ENCODE measurements at places on chromosomes 1 and 21.

DNA sequence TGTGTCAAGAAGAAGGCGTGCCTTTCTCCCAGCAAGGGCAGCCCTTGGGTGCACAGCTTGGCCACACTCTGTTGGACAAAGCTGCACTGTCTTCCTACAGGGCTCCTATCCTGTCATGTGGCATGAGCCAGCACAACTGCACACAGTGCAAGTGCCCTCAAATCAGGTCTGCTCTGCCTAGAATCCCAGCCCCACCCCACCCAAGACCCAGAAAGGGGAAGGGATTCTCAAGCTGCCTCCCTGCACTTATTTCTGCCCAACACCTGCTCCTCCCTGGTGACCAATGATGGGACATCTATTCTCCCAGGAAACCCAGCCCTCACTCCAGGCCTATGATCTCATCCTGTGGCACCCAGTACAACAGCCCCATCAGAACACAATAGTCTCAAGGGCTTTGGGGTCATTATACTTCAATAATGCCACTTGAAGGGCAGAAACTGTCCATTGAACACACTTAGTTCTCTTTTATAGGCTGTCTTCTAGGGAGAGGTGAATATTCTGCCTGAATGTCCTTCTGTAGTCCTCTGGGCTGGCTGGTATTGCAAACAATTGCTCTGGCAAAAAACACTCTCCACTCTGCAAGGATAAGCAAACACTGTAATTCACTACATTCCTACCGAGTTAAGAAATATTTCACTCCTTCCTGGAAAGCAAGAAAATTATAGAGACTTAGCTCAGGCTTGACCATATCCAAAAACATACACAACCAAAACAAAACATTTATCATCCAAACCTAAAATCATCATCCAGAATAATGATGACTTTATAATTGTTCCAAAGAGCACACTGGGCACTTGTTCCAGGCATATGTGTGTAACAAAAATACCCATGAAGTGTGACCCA, 43.1 kb upstream of the IGSF3 start:
- no peak for DNase-seq

- no peak for DNase-seq
Measured at GRCh38 chr1:206508956-206509355, 1.6 kb downstream of the RASSF5 start.

GRCh38 chr1:179107706-179108629, 26.1 kb downstream of the TOR3A start:
- no peak for DNase-seq

DNA sequence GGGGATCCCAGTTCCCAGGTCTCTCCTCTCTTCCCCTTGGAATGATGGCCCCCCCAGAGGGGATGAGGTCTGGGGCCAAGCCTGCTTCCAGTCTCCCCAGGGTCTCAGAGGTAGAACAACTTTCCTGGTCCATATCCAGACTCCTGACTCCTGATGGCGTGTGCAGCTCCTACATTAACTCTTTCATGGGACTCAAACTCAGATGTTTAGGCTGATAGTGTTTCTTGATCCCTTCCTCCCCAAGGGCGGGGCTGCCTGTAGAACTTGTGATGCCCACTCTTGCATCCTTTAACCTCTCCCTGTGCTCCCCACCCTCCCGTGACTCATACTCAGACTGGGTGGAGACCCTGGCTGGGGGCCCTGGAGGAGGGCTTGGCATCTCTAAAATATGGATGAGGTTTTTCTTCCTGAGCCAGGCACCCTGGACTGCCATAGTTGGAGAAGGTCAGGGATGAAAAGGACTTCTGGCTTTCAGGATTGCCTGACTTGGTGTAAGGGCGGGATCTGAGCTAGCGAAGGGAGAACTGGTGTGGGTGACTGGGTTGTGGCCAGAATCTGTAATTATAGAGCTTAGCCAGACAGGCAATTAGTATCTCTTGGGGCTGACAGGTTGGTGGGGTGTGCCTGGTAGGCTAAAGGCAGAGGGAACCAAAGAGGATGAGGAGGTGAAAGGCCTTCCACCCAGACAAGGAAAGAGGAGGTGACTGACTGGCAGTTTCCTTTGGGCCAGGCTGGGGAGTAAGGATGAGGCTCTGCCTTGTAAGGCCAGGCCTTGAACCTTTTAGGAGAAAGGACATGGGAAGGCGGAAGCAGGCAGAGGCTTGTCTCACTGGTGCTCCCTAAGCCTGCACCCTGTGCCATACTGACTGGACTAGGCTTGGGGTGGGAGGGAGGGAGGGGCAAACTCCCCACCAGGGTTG, 1.5 kb downstream of the ATP8B2 start:
- DNase-seq = no peak

DNA sequence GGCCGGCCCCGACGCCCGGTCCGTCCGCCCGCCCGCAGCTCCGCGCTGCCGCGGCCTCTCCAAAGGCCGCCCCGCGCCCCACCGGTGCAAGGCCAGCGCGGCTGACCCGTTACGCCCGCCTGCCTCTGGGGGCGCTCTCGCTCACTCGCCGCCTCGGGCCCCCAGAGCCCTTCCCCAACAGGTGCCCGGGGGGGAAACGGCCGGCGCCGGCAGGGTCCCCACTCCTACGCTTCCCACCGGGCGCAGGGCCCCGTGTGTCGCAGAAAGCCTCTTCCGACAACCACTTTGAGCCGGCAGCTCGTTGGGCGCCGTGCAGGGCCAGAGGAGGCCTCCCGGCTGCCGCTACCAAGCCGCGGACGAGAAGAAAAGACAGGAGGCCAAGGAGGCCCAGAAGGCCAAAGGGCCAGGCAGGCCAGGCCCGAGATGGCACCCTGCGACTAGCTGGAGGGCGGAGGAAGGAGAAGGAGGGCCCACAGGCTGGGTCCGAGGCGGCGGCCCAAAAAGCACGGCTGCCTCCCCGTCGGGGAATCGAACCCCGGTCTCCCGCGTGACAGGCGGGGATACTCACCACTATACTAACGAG, 64.9 kb upstream of the FCGR2A start:
- DNase-seq = peak; percentile 70

GRCh38 chr1:169529068-169529642, 43.4 kb upstream of the SLC19A2 start:
- peak; percentile 63 for DNase-seq

DNA sequence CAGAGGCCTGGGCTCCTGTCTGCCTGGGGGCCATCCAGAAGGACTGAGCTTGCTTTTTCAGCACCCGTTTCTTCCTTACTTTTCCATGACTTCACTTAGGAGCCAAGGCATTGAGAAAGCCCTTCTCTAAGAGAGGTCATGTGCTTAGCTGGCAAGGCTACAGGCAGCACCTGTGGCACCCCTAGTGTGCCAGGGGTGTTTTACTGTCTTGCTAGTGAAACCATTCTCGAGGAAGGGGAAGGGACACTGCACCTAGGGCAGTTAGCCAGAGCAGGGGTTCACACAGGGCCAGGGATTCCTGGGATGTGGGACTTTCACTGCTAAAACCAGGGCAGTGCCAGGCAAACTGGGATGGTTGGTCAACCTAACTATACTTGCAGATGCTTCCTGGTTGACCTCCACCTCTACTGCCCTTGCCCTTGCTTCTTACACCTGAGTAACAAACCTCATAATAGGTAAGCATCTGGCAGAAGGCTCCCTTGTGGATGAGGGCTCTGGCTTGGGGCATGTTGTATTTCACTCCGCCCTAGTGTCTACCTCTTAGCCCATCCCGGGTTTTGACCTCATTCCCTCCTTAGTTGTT, 69.2 kb downstream of the NOS1AP start:
- no peak for DNase-seq

GRCh38 chr1:116189481-116189880, 78.3 kb downstream of the MAB21L3 start:
- DNase-seq = no peak

- no peak for DNase-seq
Measured at GRCh38 chr1:49013079-49013478, 236.4 kb upstream of the BEND5 start.

DNA sequence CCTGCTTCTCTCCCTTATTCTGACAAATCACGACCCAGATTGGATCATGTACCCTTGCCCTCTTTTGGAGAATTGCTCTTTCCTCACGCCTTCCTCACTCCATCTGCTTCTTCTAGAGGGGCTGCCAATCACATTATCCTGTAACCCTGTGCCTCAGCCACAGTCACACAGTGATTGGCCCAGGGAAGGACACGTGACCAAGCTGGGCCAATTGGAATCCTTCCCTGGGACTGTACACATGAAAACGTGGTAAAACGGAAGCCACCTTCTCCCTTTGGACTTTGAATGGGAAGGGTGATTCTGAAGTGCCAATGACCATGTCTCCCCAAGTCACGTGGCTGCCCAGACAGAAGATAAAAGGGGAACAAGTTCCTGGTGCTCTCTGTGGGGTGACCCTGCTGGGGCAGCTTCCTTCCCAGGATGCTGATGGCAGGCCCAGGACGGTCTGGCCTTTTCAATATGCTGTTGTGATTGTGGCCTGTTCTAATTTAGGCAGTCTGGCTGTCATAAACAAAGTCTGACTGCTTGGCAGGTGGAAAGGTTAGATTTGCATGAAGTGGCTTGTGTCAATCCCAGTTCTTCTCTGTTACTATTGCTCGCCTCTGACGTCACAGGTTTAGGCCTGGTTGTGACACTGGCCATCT, 92.9 kb downstream of the UBIAD1 start:
- no peak for DNase-seq

- no peak for DNase-seq
Measured at GRCh38 chr21:43916691-43917514, 51.9 kb downstream of the AGPAT3 start.

DNA sequence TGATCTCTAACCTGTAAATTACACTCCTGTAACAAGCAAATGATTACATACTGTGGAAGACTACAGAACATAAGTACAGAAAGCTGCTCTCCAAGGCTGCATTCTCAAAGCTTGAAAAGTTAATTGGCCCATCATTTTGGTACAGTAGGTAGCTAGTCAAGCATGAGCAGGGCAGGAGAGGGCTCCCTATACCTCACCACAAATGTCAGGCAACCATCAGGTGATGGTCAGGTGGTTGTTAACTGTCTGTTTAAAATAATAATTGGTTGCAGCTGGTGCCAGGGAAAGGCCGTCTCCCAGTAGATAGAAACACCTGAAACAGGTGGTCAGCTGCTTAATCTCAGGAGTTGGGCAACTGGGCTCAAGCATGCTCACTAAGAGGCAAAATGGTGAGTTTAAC, 13.1 kb upstream of the SLC1A7 start:
- DNase-seq = no peak

DNA sequence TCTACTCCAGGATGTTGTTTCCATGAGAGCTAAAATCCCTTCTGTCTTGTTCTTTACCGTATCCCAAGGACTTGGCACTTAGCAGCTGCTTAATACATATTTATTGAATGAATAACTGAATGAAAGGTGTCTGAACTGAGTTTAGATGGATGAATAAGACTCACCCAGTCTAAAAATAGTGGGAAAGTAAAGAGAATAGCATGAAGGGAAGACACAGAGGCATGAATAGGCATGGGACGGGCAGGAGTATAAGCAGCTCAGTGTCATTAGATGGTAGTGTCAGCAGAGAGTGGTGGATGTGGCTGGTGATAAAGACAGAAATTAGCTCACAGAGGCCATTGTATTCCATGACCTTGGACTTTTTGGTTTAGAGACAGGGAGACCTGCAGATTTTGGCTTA, 9.2 kb downstream of the IL12RB2 start:
- no peak for DNase-seq

GRCh38 chr1:91166106-91166712, 144.4 kb upstream of the ZNF644 start:
- DNase-seq = peak; percentile 66

GRCh38 chr1:157006676-157007075, 38.9 kb downstream of the ARHGEF11 start:
- no peak for DNase-seq

DNA sequence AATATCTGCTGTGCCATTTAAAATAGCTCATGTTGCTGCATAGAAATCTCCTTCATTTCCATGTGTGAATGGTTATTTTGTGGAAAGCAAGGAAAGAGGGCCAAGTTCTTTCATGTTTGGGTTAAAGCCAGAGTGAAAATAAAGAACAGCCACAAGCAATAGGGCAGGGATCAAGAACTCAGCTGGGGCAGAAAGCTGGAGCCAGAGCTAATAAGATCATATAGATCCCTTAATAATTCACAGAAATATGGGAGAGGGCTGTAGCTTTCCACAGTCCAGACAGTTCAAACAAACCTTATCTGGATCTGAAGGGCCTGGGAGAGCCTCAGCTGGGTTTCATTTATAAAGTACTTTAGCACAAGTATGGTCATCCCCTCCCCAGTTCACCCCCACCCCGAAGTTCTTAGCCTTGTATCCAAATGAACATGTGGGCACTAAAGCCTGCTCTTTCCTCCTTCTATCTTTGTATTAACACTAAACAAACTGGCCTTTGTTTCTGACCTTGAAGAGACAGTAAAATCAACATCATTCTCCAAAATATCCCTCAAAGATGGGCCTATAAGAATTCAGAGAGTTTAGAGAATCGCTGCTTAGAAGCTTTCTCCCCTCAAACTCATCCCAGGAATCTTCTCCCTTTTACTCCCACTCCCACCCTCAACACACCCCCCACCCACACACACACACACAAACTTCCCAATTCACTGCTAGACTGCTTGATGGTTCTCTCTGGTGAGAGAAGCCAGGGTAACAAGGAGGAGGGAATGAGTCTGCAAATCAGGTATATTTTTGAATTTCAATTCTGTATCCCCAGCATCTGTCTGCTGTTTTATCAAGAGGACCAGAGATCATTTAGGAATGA, 41.7 kb downstream of the UTP25 start:
- DNase-seq = no peak

- DNase-seq = peak; percentile 84
Measured at GRCh38 chr1:26692211-26692792, 3.5 kb upstream of the ARID1A start.

DNA sequence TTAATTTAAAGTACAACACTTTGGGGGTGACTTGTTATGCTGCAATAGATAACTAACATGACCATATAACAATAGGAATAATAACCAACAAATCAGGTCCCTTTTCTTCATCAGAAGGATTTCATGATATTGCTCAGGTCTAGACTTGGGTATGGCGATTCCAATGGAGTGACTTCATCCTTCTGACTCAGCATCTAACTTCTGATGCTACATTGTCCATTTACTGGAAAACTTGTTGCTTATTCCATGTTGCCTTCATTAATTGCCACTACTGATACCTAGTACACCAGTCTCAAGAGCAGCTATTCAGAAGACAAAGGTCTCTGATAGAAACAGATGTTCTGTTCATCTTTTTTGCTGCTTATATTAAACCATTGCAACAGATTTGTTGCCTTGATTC, 324.3 kb downstream of the TGFB2 start:
- no peak for DNase-seq

DNA sequence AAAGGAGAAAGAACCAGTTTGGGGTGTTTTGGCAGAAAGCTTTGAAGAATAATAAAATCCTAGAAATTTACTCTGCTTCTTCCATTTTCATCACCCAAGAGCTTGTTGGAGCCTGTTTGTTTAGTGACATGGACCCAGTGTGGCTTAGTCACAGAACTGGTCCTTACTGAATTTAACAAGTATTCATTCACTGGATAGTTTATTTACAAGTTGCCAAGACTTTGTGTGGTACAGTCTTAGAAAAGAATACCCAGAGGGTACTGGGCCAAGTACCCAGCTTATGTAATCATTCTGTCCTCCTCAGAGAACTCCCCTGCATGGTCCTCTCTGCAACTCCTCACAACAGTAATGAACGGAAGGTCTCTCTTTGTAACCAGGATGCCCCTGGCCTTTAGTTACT, 16.4 kb downstream of the RAB4A start:
- DNase-seq = no peak

Measured in NT2/D1 (cell line).